ENCODE measurements at places on chromosomes 2 and 18.

DNA sequence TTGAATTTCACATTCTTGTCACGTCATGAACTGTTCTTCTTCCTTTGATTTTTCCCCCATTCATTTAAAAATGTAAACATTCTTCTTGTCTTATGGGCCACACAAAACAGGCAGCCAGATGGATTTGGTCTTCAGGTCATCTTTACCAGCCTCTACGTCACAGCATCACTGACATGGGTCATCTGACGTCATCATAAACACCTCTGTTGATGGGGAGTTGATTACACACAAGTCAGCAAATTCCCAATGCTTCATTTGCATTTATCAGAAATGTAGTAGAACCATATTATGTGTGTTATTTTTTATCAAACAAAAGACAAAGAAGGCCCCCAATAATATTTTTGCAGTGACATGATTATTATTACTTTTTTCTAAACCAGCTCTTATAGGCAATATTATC, 777.9 kb downstream of the DCC start:
- no peak for DNase-seq

- no peak for DNase-seq
Observed at GRCh38 chr18:79211844-79212243, 142.7 kb downstream of the ATP9B start.

DNA sequence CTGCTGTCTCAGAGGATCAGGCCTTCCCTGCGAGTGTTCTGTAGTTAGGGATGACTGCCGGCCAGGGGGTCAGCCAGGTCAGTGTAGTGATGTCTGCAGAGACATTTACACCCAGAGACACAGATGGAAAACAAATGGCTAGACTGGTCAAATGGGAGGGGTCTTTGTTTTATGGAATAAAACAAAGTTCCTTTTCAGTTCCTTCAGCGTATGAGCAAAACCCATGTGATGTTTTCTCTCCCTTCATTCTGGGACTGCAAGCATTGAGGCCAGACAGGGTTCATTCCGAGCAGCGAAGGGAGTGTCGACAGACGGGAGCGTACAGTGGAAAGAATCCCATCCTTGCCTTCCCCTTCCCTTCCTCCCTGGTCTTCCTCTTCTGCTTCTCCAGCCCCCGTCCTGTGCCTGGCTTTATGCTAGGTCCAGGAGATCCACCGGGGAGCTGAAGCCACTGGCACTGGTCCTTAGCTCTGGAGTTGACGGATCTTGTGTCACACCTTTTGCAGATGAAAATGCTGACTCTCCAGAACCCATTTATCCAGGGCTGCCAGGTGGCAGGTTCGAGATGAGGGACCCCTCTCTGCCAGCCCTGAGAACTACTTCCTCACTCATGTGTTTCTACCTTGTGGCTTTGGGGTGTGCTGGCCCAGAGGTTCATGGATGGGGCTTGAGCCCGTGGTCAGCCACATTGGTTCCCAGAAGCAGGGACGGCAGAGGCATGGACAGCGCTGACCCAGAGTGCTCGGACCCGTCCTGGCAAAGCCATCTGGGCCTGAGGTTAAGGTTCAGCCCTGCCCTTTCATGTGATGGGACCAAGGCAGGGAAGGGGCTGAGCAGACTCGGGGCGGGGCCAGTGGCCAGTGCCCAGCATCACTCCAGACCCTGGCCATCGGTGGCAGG, 24.2 kb downstream of the ITGB1BP1 start:
- peak; percentile 24 for DNase-seq

DNA sequence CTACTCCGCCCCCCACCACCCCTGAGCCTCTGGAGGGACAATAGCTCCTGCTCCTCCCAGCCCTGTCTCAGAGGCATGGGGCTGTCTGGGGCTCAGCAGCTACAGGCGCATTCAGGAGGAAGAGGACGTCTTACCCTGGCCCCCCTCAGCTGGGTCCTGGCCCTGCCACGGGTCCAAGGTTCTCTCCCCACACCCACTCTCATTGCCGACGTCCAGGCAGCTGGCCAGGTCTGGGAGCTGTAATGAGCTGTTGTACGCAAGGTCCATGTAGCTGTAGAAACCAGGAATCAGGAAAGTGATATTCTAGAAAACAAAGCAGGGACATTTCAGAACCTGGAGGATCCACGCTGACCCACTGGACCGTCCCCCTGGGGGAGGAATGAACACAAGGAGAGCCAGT, 13.5 kb downstream of the PASK start:
- DNase-seq, result no peak

- no peak for DNase-seq
Observed at GRCh38 chr18:59353079-59353680, 5.9 kb downstream of the LMAN1 start.

DNA sequence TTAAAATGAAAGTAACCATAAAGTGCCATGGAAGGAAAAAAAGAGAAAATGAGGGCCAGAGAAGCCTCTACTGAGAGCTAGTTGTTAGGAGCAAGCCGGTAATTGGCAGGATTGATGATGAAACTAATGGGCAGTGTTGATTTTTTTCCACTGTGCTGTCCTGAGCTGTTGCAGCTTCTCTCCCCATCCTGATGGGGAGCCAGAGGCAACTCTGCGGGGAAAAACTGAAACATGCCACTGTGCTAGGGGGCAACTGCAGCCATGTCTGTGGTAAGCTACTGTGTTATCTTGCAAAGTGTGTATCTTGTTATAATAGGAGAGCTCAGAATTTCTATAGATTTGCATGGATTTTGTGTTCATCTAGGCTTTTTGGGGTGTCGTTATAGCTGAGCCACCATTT, 487.9 kb downstream of the STK39 start:
- no peak for DNase-seq

DNA sequence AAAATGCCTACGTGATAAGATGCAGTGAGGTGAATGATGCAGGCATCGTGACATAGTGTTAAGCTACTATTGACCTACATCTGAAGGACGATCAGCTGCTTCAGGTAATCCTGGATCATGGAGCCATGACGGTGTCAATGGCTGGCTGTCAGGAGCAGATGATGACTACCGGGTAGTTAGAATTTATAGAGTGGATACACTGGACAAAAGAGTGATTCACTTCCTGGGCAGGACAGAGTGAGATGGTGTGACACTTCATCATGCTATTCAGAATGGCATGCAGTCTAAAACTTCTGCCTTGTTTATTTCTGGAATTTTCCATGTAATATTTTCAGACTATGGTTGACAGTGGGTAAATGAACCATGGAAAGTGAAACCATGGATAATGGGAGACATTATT, 29.5 kb downstream of the METTL8 start:
- no peak for DNase-seq

- no peak for DNase-seq
Observed at GRCh38 chr2:21658907-21659477, 535.2 kb downstream of the TDRD15 start.

DNA sequence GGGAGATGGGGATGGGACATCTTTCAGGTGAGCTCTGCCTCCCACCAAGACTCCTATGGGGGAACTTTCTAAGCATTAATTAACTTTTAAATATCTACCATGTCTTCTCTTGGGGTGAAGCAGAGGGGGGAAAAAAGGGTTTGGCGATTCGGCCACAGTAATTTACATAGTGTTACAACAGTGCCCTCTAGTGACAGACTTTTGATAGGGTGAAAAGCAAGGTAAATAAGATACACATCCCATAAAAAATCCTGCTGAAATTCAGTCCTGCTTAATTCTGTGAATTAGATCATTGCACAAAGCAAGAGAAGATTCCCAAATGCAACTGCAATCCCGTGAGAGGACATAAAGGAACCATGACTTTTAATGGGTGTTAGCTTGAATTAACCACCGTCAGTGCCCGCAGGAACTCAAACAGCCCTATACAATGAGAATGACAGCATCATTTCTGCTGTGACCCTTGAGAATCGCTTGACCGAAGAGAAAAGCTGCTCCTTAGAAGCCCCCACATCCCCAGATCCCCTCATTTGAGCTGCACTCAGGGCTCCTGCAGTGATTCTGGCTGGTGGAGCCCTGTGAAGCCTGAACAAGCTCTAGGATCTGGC, 32.8 kb downstream of the FAM124B start:
- DNase-seq, result peak; percentile 22

GRCh38 chr2:161096336-161096735, 63.9 kb upstream of the TANK start:
- no peak for DNase-seq

GRCh38 chr2:215354771-215355695, 43.2 kb downstream of the ATIC start:
- DNase-seq, result no peak

DNA sequence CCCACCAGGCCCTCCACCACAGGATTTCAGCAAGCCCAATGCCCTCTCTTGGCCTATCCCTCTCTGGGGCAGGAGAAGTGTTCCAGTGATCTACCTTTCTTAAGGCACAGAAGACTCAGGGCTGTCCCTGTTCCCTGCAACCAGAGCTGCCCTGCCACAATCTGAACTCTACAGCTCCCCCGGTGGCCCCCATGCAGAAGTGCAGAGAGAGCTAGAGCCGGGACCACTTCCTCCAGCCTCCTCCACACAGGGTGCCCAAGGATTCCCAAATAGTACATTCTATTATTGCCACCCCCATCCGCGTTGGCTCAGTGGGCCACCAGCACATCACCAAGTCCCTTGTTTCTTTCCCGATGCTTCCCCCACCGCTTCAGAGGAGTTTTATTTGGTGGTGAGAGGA, 114.8 kb upstream of the PTPRM start:
- DNase-seq, result no peak

- DNase-seq, result no peak
Observed at GRCh38 chr18:61544178-61544577, 210.9 kb downstream of the CDH20 start.

GRCh38 chr2:195642679-195643068, 14.4 kb upstream of the SLC39A10 start:
- DNase-seq, result no peak

GRCh38 chr2:221833966-221834365, 261.9 kb upstream of the EPHA4 start:
- DNase-seq, result no peak

DNA sequence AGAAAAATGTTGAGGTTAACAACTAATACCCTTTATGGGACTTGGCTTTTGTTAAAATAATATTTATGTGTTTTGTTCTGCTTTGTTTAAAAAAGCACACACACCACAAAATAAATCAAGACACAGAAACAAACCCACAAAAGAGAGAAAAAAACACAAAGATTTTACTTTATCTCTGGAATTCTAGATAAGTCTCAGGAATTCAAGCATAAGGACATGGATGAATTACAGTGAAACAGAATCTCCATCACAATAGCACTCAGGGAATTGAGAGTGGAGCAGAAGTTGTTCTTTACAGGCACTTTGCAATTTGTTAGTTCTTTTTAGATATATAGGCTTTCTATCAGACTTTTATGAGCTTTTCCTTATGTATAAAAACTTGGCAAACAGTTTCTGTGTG, 360.9 kb upstream of the ZC3H15 start:
- DNase-seq, result no peak

DNA sequence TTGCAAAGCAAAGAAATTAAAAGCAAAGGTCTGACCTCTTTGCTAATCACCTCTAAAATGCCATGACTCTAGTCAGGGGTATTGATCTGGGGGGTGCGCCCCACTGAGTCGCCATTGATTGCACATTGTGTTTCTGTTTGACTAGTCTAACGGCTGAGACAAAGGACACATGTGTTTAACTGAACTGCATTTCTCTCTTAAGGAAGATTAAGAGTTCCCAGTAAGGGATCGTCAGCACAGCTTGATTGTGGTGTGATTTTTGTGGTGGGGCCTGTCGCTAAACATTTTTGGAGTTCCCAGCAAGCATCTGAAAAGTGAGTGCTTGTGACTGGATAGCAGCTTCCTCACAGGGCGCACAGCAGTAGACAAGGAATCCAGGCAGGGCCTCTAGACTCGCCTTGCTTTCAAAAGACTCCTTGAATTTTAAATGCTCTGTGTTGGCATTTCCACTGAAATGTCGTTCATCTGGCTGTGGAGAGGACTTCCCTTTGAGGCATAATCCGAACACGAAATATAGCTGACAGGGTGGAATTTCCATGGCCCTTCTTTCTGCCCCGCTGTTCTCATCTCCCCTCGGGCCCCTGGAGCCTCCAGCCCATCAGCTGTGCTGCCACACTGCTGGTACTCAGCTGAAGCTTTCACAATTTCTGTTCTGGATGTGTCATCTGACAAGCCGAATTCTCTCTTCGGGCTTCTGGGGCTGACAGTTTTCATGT, 126.3 kb downstream of the FAM168B start:
- no peak for DNase-seq

DNA sequence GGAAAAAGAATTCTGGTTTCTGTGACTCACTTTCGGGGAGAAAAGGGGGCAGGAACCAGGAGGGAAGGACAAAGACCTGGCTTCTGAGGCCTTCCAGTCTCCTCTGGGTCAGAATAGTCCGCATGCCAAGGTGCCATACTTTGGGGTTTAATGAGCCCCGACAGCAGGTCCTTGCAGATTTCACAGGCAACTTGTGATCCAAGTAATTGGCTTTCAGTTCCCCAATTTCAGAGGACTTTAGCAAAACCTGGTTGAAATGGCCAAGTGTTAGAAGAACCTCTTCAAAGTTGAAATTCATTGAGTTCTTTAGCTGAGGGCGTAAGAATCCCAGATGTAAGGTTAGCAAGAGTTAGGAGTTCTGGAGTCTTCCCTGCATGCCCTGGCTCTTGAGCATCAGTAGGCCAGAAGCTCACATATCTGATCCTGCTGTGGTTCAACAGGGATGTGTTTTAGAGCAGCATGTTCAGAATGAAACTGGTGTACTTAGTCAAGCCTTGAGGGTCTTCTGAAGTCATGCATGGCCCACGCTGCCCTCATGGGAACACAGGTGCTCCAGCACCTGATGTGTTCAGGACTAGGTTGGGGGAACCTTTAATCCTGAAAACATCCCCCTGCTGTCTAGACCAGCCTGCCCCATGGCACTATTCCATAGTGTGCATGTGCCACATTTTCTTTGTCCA, 143.0 kb downstream of the NUP35 start:
- no peak for DNase-seq

DNA sequence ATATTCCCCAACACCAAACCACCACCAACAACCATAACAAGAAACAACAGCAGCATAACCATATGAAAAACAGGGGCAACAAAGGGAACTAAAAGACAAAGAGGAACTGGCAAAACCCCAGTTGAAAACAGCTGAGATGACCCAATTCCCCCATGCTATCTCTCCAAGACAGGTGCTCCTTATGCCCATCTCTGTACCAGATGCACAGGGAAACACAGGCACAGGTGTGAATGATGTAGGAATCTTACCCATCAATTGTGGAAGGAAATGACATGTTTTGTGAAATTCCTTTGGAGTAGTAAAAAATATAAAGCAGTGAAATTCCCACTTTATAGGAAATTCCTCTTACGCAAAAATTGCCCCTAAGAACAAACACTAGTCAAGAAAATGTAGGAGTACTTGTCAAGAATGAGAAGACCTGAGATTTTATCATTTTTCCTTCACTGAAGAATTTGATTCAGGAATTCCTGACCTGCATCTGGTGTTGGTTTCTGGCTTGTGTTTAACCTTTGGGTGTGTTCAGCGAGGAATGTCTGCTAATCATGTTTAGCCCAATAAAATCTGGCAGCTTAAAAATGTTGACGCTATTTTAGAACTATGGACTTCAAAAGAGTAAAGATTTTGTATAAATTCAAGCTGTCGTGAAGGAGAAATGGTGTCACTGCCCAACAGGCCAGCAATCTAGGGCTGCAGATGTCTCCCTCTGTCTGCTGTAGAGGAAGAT, 67.7 kb upstream of the ARHGAP28 start:
- no peak for DNase-seq
